ENCODE measurements at places on chromosomes 16 and 17.

- no peak for DNase-seq
These were observed 21.2 kb downstream of the SMG6 start for GRCh38 chr17:2282297-2282873.

DNA sequence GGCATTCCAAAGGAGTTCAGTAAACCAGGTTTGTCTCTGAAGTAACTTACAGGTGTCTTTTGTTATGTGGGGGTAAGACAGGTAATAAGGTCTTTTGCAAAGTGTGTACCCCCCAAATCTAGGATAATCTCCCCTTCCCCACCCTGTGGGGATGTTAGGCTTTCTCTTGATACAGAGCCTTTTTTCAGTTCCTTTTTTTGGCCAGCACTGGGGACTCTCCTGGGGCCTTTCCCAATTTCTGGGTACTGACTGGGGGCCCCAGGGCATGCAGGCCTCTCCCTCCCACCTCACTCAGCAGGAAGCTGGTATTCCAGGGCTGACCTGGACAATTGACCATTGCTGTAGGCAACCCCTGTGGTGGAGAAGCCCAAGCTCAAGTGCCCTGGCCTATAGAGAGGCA lies 84.3 kb upstream of the IRX6 start:
- DNase-seq: no peak

DNA sequence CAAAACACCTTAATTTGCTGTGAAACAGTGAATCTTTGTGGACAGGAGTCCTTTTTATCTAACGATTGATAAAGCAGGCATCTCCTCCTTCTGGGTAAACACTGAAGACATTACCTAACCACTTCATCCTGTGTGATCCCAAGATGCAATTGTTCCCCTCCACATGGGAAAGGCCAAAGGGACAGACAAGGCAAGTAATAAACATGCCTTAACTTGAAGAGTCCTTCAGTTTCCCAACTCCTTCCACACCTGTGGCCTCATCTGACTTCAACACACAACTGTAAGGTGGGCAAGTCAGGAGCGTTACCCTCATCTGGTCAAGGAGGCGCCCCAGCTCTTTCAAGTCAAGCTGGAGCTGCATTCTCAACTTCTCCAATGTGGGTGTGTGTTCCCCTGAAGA lies 278.6 kb downstream of the ABCC12 start:
- DNase-seq: no peak

- no peak for DNase-seq
These were observed 6.6 kb downstream of the NHERF2 start for GRCh38 chr16:2033057-2033908.

All from ecto neural progenitor cell (in vitro differentiated cells).